ENCODE measurements at places on chromosomes 12 and 14.

DNA sequence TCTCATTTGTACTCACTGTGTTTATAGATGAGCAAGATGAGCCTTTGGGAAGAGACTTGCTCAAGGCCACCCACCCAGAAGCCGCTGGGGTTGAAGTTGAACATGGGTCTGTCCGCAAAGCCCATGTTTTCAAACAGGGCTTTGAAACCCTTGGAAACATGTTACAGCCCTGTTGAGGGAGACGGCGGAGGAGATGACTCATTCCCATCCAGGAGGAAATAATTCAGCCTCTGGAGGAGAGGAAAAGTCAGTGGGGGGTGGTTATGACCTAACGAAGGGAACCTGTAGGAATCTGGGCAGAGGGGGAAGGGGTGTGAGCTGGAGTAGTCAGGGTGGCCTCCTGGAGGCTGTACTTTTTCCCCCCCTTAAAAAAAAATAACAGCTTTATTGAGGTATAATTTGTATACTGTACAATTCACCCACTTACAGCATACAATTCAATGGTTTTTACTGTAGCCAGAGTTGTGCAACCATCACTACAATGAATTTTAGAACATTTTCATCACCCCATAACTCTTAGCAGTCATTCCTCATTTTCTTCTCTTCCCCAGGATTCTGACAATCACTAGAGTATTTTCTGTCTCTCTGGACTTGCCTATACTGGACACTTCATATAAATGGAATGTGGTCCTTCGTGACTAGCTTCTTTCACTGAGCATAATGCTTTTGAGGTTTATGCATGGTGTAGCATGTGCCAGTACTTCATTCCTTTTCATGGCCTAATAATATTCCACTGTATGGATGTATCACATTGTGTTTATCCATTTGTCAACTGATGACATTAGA, 1.9 kb upstream of the RIN3 start:
- DNase-seq = no peak

GRCh38 chr12:12819752-12820311, 6.7 kb downstream of the DDX47 start:
- DNase-seq = no peak

GRCh38 chr12:40711121-40711520, 18.9 kb downstream of the CNTN1 start:
- DNase-seq = no peak

DNA sequence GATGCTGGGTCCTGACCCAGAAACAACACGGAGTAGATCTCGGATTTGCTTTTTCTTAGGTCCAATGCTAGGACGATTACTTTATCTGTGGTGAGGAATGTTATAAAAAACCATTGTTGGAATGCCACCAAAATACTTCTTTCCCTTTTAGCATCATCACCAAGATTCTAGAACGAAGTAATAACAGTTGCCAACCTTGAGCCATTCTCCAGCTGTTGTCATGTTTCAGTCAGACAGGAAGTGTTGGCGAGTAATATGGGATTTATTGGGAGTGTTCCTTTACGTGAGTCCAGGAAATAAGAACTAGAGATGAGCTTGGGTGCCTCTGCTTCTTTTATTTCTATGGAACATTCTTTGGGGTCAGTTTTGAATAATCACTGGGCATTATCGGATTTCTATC, 892.9 kb downstream of the DIO2 start:
- no peak for DNase-seq

DNA sequence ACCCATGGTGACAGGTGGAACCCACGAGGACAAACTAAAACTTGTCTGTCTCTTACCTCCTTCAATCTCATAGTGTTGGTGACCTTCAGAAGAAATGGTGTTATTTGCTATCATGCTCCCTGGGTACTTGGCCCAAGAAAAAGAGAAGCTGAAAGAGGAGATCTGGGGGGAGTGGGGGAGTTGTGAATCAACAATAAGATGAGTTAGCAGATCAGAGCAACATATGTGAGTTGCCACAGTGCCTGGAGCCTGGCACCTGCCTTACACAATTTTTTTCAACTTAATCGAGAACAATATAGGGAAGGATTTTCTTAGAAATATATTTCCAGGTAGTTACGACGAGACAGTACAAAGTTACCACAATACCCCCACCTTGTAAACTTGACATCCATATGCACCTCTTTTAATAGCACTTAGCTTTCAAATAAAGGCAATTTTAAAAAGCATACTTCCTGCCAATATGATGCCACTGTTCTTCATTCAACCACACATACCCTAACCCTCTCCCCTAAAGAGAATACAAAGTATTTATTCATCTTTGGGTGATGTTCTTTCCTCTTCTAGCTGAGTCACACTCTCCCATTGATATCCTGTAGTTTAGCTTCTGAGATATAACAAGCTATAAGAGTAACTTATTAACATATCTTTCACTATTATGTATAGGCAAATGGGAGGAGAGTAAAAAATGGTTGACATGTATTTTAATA, 424.1 kb upstream of the OR4E1 start:
- no peak for DNase-seq

DNA sequence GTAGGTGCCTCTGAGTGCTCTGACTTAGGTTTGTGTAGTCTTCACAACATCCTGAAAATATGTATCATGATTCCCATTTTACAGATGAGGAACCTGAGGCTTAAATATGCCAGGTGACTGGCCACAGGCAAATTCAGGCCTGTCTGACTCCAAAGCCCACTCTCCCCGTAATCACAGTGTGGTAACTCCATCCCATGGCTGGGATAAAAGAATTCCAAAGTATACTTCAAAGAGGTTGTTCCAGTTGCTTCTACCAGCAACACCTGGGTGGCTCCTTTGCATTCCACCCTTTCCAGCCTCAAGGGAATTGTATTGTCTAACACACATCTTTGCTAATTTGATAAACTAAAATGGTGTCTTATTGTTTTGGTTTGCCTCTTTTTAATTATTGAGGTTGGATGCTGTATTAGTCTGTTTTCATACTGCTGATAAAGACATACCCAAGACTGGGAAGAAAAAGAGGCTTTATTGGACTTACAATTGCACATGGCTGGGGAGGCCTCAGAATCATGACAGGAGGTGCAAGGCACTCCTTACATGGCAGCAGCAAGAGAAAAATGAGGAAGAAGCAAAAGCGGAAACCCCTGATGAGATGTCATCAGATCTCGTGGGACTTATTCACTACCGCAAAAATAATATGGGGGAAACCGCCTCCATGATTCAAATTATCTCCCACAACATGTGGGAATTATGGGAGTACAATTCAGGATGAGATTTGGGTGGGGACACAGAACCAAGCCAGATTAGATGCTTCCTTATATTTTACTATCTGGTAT, 9.9 kb upstream of the CHST11 start:
- DNase-seq = no peak

- no peak for DNase-seq
These were observed 67.7 kb downstream of the PRKCH start for GRCh38 chr14:61388976-61389576.

GRCh38 chr12:12365446-12365802, 8.5 kb downstream of the BORCS5 start:
- no peak for DNase-seq

- DNase-seq = no peak
These were observed 161.2 kb upstream of the SLC38A2 start for GRCh38 chr12:46533723-46534122.

DNA sequence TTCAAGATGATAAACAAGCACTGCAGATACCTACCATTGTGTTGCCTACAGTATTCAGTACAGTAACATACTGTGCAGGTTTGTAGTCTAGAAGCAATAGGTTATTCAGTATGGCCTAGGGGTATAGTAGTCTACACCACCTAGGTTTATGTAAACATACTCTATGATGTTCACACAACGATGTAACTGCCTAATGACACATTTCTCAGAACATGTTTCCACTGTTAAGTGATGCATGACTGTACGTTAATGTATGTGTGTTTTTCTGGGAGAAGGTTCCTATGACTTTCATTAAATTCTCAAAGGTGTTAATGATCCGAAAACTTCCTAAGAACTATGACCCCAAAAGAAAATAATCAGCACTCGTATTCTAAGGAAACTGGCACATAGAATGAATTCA, 20.9 kb upstream of the CALM1 start:
- DNase-seq = no peak

- no peak for DNase-seq
These were observed 60.2 kb downstream of the KDM2B start for GRCh38 chr12:121520586-121521086.

DNA sequence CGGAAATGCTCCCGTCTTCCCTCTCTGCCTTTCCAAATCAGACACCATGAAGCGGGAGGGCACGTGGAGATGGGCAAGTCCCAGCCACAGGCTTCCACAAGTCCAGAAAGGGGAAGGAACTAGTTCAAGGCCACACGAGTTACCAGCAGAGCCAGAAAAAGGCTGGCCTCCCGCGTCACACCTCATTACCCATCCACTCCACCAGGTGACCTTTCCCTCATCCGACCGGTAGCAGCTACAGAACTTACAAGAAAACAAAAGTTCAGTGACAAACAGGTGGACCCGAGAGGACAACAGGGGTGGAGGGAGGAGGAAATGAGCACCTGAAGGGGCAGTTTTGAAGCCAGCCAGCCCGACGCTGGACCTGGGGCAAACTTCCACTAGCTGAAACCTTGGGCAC, 46.9 kb downstream of the CHGA start:
- DNase-seq = no peak

DNA sequence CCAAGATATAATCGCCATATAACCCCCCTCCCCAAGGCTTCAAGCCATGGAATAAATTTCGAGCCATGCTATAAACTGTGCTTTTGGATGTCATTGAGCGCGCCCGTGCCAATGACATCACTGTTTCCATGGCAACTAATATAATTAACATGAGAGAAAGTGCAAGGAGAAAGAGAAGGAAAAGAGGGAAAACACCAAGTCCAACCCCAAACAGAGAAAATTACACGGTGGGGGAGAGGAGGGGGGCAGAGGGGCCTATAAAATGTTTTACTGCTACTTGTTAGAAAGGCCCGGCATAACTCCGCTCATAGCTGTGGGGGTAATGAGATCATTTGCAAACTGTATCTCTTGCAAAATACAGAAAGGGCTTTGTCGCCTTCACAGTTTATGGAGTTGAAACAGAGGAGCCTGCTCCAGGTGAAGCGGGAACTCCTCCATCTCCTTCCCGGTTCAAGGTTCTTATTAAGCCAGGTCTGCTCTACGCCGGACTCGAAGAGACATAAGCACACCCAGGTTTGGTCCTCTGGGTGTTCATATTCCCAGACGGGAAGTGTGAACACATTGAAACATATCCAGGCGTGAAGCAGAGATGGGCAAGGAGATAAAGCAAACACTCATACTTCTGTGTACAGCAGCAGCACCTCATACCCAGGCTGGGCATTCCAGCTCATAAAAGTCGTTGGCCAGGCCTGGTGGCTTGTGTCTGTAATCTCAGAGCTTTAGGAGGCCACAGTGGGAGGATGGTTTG, 99.1 kb upstream of the MAP1LC3B2 start:
- no peak for DNase-seq

DNA sequence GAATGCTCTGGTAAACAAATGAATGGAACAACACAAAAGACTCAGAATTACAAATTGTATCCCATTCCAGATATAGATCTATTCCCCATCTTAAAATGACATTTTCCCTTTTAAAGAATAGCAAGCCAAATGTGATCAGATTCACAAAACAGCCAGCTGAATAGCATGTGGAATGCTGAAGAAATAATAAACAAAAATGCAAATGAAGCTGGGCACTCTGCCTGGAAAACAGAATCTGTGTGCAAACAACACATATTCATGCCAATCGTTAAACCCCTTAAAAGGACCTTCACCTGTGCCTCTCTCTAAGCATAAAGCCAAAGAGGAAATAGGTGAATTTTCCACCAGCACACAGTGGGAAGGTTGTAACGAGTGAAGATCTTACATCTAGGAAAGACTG, 67.9 kb upstream of the PDZRN4 start:
- no peak for DNase-seq

GRCh38 chr14:88786715-88787114, 6.0 kb downstream of the EML5 start:
- no peak for DNase-seq

DNA sequence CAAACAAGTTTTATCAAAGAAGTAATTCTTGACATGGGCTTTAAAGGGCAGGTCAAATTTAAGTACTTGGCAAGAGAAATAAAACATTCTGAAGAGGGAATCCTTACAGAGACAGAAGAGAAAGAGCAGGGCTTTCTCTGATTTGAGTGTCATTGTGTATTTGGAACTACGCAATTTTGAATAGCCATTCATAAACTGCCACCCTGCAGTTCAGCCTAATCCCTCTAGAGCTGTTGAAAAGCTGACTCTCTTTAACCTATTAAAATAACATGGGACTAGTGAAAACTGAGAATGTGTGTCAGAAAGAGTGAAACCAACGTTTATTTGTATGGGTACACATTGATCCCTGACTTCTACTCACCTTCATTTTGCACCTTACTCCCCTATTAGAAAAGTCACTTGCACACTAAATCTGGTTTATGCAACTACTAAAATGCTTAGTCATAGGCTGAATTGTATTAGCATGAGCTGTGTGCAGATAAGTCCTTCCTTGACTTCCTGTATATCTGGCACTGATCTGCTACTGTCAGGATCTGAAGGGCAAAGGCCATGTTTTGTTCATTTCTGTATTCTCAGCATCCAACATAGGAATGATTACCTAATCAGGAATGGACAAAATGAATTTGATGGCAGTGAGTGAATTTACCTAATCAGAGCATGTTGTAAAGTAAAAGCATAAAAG, 458.9 kb downstream of the NOVA1 start:
- no peak for DNase-seq

- no peak for DNase-seq
These were observed 16.6 kb upstream of the TCP11L2 start for GRCh38 chr12:106285982-106286381.

DNA sequence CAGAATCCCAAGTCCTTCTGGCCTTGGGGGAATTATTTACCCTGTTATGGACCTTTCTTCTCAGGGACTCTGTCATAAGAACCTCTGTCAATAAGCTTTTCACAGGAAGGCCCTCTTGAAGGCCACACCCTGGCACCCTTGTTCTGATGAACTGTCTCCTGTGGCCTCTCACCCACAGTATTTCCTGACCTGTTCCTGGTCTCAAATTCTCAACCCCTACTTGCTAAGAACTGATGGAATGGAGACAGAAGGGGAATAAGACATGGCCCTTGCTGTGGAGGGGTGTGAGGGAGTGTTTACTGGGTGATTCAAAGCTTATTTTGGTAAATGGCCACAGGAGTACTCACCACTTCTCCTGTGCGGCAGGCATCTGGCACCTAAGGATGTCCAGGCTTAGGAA, 1082.9 kb downstream of the BCL11B start:
- no peak for DNase-seq

GRCh38 chr12:126770188-126770587, 1496.8 kb upstream of the TMEM132C start:
- DNase-seq = no peak

- DNase-seq = peak; percentile 76
These were observed 15.6 kb downstream of the AGAP2 start for GRCh38 chr12:57722716-57723629.

- peak; percentile 57 for DNase-seq
These were observed 24.9 kb downstream of the SFSWAP start for GRCh38 chr12:131735476-131736445.

GRCh38 chr14:37550511-37550910, 44.5 kb downstream of the FOXA1 start:
- no peak for DNase-seq

GRCh38 chr14:64478634-64479250, 13.4 kb downstream of the AKAP5 start:
- DNase-seq = no peak
